ENCODE measurements at places on chromosomes 2 and 18.

DNA sequence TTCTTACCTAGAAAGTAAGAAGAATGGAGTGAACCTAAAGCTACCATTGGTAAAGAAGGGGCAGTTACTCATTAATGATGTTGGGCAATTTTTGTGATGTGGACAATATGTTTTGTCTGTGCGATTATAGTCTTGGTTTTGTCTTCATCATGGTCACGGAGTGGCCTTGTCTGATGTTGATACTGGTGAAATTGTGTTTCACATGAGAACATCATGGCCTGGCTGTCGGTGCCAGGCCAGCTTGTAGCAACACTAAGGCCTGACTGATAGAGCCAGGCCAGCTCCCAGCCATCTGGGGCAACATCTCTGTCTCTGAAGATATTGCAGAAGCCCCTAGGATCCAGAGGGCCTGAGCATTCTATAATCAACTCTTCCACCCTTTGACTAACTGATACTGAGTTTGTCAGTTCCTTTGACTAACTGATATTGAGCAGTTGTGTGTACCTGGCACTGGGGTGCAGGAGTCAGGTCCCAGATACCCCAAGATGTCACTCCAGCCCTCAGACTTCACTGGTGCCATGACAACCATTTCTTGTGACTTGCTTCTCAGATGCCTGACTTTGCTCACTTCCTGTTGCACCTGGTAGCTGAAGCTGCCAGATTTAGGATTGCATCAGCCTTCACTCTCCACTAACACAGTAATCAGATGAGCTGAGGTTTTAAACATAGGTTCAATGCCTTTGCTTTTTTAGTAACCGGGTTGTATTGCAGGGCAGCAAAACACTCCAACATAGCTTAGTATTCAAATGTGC is 62.5 kb downstream of the RPIA start:
- DNase-seq, result peak; percentile 49

DNA sequence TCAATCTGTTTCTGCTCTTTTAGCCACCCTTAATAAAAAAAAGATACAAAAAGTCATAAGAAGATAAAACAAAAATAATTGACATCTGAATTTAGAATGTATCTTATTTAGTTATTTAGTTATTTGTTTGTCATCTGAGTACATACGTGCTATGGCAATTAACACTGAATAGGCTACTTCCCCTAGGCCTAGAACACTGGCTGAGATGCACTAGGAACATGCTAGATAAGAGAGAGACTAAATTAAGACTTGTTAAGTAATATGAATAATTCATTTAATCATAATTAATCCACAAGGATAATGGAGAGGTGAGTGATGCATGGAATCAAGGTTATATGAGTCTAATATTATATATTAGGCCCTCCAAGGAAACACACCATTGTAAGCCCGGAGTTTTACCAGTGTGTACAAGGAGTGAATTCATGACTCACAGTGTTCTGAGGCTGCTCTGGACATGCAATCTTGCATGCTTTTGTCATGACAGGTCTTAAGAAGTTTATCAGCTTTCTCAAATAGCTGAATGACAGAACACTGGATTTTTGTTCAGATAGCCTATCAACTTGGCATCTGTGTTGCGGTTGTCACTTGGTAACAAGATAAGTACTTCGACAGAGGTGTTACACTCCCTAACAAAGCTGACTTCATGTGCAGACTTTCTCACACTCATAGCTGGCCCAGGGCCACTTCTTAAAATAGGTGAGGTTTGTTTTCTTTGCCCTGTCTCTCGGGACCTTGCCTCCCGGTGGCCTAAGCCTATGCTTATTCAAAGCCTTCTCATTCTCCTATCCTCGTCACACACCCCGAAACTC is 5.0 kb upstream of the SERPINB2 start:
- peak; percentile 100 for DNase-seq

DNA sequence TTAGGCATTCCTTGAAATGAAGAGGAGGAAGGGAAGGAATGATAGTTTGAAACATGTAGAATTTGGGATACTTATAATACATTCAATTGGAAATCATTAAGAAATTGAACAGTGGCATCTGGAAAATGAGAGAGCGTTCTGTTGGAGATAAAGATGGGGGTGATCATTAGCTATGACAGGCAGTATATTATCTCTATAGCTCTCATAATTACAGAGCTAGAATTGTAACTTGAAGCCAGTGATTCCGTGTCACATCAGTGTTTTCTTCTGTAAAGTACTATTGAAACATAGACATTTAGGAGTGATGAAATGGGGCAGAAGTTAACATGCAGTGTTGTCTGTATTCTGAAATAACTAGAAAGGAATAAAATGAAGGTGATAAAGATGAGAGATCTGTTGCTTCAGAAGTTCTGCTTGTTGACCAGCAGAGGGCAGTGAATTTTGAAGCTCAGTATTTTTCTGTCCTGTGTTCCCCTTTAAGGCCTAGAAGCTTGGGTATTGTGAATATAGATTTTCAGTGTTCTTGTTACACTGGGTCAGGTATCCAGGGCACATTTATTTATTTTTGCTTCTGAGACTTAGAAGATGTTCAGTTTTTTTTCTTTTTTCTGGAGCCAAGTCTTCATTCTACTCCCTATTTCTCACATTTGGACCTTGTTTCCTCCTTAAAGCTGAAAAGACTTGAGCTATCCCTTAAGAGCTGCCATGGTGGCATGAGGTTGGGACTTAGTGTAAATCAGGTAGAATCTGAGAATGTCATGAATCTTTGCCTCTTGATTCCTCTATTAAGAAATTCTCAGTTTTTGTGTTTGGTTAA is 157.4 kb downstream of the TAF4B start:
- DNase-seq, result peak; percentile 44

- no peak for DNase-seq
Observed at GRCh38 chr2:42961385-42961811, 169.0 kb upstream of the HAAO start.

DNA sequence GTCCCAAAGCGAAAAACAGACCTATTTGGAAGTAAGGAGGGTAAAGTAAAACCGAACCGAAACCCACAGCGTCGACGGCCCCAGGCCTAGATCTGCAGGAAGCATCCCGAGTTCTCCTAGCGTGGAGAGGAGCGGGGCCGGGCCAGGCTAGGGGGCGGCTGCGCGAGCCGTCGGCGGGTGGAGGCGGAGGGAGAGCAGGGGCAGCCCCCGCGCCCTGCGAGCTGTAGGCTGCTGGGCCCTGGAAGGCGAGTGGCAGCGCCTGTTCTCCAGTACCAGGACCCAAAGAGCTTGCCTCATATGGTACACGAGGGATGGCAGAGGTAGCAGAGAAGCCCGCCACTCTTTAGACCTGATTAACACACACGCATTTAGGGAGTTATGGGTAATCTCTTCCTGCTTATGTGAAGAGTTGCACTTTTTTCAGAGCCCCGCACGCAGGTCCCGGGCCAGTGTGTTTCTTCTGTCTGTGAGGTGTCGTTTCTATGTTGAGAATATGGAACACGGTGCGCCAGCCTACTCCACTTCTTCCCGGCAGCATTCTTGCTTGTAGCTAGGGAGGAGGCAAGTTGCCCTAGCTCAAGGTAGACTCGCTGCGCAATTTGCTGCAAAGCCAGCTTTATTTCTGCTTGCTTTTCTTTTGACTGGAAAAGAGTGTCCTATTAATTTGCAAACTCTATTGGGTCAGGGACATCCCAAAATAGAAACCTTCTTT is 71.1 kb downstream of the ARHGEF33 start:
- DNase-seq, result no peak

GRCh38 chr2:165582863-165583506 is 113.5 kb downstream of the CSRNP3 start:
- DNase-seq, result no peak

GRCh38 chr2:239833269-239834109 is 191.7 kb downstream of the NDUFA10 start:
- no peak for DNase-seq

DNA sequence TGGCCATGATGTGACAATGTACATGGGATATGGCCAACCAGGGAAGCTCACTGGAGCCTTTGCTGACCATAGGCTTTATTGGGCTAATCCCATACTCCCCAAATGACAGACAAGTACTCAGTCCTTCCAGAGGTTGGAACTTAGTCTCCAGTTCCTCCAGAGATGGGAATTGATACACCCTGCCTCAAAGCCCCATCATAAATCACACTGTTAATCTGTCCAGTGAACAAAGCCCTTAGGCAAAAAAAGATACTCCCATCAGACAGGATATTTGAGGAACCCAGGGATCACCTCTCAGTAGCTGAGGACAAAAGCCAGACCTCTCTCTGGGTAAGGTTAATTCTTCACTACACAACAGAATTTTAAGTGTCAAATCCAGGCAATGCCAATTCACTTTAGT is 247.5 kb upstream of the CDH20 start:
- no peak for DNase-seq

DNA sequence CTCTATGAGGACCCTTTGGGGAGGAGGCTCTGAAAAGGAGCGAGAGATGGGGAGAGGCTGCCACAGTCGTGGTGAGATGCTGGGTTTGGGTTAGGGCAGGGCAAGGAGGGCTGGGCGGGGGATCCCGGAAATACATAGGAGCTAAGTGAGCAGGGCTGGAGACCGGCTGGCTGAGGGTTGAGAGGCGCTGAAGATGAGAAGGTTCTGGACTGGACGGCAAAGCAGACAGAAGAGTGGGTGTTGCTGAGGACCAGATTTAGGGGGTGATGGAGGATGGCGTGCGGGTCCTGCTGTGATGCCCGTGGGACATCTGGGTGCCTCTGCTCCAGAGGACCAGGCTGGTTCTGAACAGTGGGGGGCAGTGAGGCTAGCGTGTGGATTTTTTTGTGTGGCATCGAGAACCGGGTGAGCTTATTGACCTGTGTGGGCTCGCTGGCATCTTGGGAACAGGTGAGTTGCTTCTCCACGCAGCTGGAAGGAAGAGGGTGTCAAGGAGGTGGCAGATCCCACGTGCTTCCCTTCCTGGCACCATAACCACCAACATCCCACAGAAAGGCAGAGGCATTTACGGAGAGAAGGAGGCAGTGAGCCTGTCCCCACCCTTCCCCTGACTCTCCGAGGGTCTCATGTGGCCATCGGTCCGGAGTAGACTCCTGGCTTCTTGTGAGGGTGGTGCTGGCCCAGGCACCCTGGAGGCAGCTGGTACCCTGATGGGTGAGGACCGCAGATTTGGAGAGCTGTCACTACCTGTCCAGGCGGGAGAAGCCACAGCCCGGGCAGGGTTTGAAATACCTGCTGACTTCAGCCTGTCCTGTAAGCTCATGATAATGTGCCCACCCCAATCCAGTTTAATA is 70.3 kb downstream of the ASB1 start:
- no peak for DNase-seq

- no peak for DNase-seq
Observed at GRCh38 chr2:135121016-135121657, 69.0 kb downstream of the RAB3GAP1 start.

DNA sequence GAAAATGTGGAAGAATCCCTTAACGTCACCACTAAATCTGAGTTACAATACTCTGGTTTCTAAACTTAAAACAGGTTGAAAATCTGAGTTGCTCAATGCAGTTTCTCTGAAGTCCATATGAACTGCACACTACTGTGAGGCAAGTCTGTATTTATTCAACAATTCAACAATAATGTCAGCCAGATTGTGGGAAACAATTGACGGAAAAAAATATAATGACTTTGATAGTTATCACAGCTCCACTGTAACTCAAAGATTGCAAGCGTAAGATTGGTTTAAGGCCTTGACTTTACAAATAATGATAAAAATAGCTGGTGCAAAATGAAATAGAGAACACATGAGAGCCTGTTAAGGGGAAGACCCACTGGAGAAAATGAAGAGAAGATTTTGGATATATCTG is 219.4 kb upstream of the CCDC150 start:
- no peak for DNase-seq

DNA sequence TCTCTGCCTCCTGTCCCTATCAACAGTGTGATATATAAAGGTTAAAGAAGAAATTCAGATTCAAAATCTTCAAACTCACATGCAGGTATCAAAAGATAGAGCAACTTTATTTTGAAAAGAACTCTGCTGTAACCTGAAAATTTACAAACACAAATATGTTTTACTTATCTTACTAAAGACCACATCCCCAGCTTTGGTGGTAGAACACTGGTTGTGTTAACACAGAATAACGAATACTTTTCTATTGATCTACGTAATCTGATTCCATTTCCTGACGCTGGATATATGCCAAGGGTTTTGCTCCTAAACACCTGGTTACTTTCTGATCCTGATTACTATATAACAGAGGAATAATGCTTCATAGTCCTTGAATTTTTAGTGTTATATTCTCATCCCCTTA is 23.1 kb upstream of the SLC39A10 start:
- no peak for DNase-seq

GRCh38 chr2:191217580-191217979 is 27.6 kb upstream of the MYO1B start:
- peak; percentile 64 for DNase-seq

DNA sequence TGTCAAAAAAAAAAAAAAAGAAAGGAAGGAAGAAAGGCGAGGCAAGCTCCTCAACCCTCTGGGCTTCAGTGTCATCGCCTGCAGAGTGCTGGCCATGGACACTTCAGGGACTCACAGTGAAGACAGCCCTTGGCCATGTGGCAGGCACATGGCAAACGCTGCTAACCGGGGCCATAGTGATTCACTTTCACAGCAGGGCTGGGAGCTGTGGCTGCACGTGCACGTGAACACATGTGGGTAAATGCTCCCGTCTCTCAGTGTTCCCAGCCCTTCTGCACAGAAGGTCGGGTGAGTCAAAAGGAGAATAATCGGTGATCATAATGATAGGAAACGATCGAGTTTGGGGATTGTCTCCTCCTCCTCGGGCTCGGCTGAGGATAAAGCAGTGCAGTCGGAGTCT is 46.1 kb upstream of the UBE2F start:
- DNase-seq, result no peak

DNA sequence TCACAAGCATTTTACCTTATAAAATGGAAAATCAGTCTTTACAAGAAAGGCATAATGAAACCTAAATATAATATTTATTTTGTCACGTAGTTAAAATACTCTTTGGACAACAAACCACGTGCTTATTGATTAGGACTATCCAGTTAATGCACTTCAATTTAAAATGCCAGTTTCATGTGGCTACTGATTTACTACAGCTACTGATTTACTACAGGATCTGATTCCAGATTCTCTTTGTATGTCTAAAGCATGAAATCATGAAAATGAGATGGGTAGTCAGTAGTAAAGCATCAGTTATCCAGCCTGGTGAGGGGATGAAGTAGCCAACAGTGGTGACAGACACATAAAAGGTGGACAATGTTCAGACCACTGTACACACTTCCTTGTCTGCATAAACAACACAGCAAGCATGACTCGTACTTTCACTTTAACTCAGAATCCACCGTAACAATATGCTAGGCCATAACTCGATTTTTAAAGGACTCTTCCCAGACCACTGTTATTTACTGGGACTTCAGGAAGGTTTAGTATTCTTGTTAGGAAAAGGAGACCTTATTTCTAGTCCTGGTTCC is 24.9 kb downstream of the ACAA2 start:
- DNase-seq, result no peak

GRCh38 chr2:107276034-107276433 is 390.1 kb upstream of the ST6GAL2 start:
- no peak for DNase-seq

DNA sequence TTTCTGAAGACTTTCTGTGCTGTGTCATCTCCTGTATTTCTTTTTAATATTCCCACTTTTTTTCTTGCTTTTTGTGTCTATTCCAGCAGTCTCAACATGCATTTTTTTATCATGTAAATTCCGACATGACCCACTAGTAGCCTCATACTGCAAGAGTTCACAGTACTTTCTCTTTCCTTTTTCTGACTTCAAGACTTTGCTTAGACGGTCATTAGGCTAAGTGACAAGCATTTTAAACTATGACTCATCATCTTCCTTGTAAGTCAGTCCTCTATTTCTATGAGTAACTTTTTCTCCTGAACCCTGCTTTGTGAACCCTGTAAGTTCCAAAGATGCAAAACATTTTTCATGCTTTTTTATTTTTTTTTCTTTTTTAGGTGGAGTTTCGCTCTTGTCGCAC is 381.2 kb downstream of the TXNL1 start:
- no peak for DNase-seq

- DNase-seq, result no peak
Observed at GRCh38 chr2:203534621-203535077, 452 bp downstream of the RAPH1 start.

Measured in foreskin keratinocyte (primary cell).